ENCODE measurements at places on chromosomes 13 and 19.

DNA sequence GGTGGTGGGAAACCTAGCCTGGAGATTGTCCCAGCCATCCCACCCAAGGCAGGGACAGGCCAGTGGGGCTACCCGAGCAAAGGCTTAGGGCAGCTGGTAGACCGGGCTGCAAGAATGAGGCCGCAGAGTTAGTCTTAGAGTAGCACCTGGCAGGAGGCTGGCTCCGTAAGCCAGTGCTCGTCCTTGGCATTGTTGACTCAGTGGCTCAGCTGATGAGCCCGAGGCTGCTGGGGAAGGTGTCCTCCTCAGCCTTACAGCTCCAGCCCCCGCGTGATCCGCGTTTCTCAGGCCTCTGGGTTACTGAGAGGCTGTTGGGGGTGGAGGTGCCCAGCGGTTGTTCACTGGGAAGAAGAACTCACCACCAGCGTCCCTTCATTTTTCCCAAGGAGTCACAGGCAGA, 24.7 kb downstream of the PPP1R37 start:
- no peak for DNase-seq

DNA sequence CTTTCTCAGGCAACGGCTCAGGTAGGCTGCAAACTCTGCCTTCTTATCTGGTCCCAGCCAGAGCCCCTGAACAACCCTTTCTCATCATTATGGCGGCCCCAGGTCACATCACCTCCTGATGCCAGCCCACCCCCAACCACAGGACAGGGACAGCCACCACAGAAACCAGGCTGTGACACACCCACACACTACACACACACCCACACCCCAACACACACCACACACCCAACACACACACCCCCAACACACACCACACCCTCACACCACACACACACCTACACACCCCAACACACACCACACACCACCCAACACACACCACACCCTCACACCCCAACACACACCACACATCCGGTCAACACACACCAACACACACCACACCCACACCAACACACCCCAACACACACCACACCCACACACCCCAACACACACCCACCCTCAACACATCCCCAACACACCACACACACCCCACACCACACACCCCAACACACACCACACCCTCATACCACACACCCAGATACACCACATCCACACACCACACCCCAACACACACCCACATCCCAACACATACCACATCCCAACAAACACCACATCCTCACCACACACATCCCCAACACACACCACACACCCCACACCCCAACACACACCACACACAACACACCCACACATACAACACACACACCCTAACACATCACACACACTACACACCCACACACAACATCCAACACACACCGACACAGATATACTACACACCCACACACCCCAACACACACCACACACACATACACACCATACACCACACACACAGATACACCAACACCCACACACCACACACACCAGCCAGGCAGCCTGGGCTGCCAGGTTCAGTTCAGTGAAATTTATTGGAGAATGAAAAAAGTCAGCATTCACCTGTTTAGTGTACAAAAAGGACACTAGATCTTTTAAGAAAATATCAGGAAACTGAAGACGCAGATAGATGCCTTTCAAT, 4.2 kb upstream of the ISYNA1 start:
- no peak for DNase-seq

GRCh38 chr13:41418027-41418426, 39.3 kb upstream of the RGCC start:
- DNase-seq, result no peak

DNA sequence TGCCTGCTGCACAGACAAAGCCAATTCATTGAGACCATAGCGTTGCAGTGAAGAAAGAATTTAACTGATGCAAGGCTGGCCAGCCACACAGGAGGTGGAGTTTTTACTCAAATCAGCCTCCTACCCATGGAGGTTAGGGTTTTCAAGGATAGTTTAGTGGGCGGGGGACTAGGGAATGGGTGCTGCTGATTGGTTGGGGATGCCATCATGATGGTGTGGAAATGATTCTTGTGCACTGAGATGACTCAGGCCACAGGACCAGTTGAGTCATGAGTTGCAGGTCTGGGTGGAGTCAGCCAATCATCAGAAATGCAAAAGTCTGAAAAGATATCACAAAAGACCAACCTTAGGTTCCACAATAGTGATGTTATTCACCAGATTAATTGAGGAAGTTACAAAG, 359.6 kb downstream of the FOXO1 start:
- peak; percentile 33 for DNase-seq

DNA sequence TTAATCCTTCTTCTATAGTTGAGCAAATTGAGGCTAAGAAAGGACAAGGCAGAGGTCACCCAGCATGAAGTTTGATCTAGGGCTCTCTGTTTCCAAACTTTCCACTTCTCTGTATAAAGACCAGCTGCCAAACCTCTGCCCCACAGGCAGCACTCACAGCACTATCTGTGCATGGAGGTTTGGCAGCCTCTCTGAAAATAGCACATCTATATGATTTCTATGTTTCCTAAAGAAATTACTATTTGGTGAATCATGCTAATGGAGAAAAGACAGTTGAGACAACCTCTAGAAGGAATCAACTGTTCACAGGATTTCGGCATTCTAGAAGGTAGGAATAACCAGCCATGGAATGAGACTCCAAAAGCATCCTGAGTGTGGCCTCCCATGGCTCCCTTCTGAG, 554.5 kb downstream of the IRS2 start:
- no peak for DNase-seq

DNA sequence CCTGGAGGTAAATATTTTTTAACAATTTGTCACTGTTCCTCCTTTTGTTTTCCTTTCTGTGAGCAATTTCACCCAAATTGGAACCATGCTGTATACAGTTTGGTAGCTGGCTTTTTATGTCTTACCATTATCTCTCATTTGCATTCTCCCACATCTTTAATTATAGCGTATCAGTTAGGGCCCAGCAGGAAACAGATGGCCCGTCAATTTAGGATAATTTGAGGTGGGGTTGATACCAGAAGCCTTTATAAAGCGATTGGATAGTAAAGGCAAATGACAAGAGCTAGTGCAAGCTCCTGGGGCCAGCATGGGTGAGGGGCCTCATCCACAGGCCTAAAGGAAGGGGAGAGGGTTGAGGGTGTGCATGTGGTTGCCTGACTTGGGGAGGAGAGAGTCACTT, 3.8 kb upstream of the IFNL4 start:
- DNase-seq, result no peak

GRCh38 chr19:47421244-47421786, 2.0 kb upstream of the MEIS3 start:
- DNase-seq, result no peak

GRCh38 chr13:20149762-20150161, 11.1 kb downstream of the GJA3 start:
- DNase-seq, result no peak
